NCI-H82 (cell line): ENCODE measurements at places on chromosomes 1 and 21.

GRCh38 chr21:44380876-44381275, 27.5 kb downstream of the TRPM2 start:
- DNase-seq: no peak

DNA sequence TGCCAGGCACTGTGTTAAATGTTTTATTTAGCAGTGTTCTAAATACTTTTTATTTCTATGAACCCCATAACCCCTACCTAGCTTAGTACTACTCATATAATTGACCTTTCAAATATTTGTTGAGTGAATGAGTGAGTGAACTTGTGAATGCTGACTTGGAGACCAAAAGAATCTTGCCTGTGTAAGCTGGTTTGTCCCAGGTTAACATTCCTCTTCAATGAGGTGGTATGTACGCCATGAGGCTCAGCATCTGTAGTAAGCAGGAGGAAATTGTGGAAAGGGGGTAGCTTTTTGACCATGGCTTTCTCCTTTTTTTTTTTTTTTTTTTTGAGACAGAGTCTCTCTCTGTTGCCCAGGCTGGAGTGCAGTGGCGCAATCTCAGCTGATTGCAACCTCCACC, 14.6 kb downstream of the MED18 start:
- DNase-seq: no peak

DNA sequence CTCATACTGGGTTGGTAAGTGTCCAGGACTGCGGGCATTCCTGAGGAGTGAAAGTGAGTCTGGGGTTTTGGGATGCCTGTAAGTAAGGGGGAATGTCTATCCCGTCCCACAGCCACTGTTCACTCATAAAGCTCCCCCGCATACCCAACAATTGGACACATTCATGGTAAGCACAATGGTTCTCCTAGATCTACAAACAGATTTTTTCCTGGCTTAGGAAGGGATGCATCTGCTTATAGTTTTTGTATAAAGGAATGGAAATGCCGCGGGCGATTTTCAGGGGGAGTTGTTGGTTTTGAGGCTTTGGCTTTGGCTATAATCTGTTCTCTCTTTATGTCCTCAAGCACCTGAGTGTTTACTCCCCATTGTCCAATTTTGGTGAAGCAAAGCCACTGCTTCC, 7.1 kb downstream of the ERVH48-1 start:
- DNase-seq: no peak

DNA sequence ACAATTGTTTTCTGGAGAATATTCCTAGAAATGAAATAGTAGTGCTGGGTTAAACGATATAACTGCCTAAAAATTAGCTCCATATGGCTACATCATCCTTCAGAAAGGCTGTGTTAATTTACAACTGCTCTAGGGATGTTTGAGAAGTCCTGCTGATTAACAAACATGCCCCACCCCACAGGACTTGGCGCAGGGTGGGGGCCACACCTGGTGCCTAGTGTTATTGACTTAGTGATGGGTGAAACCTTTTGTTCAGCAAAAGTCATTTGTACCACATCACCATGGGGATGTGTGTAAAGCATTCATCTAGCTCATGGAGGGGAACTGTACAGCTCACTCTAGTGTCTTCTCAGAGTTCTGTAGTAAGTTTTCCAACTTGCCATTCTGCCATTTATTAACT, 492.8 kb downstream of the CAMTA1 start:
- no peak for DNase-seq

DNA sequence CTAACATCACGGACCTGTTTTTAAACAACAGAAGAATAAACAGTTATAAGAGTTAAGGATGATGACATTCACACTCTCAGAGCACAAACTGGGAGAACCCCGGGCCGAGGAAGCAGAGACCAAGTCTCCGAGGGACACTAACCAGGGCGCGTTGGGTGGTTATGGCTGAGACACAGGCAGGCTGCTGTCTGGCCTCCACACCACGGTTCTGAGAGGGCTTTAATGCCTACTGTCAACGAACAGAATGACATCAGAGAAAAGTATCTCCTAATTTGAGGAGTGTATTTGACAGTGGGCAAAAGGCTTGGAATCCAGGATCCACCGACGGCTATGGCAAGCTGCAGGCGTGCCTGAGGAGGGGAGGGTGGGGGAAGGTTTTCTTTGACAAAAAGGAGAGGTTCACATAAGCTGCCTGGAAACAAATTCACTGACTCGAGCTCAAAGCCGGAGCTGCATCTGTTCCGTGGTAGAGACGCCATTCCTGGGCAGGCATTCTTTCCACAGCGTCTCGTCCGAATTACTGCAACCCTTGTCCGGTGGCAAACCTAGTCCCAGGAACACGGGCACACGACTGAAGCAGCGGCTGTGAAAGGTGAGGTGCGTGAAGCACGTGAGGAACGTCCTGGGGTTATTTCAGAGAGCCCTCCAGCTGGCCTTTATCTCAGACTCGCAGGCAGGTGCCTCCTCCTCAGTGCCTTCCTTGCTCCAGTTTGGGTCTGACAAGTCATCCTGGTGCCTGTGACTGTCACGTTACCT, 9.4 kb downstream of the POFUT2 start:
- DNase-seq: no peak

GRCh38 chr1:82225421-82226185, 424.9 kb downstream of the ADGRL2 start:
- DNase-seq: no peak

GRCh38 chr1:246482805-246483568, 24.1 kb downstream of the SMYD3 start:
- DNase-seq: peak; percentile 27

DNA sequence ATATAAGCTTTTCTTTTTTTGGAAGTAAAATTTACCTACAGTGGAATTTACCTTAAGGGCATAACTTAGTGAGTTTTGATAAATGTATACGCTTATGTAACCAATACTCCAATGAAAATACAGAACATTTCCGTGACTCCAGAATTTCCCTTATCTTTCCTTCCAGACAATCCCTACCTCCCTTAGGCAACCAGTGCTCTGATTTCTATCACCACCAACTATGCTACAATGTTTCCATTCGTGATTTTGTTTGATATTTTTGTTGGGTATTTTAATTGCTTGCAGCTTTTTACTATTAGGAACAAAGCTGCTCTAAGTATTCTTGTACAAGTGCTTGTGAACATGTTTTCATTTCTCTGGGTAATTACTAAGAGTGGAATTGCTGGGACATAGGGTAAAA, 14.6 kb downstream of the IFT25 start:
- no peak for DNase-seq

DNA sequence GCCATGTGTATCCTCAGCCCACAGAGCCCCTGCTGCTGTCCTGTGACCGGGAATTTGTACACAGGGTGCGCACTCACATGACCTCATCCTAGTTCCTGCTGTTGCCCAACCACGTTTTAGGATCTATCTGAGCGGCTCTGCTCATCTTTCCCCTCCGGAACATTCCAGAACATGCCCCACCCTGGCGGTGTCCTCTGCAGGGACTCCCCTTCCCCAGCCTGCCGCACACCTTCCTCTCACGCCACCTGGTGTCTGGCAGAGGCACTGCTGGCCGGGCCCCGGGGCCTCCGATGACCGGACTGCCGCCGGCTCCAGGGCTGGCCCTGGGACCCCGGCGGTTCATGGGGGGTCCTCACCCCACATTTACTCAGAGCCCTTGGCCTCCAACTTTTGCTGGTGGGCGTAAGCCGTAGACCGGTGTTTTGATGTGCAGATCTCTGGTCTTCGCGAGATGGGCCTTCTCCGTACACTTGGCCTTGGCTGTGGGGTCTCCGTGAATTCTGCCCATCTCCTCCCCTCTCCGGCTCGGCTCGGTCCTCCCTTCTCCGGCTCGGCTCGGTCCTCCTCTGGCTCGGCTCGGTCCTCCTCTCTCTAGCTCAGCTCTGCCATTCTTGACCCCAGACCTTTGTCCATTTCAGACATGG, 29.5 kb downstream of the ARHGEF16 start:
- peak; percentile 59 for DNase-seq

- DNase-seq: no peak
Measured at GRCh38 chr1:204320382-204320804, 39.3 kb downstream of the PLEKHA6 start.

DNA sequence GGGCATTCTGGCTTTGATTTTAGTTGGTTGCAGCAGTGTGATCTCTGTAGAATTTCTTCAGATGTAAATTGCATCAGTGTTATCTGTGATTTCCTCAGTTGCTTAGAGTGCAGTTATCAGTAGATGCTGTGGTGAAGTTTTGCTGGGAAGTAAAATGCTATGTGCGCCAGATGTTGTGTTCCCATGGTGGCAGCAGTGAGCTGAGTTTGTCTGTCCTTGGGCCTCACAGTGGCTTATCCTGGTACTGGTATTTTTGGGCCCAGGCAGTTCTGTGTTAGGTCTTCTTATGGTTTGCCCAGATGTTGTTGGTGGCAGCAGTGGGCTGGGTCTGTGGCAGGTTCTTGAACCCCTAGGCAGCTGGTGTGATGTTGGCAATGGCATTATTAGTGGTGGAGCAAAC, 1242.1 kb downstream of the PLA2G4A start:
- no peak for DNase-seq

GRCh38 chr1:118812555-118812954, 175.6 kb downstream of the TBX15 start:
- DNase-seq: no peak

- DNase-seq: no peak
Measured at GRCh38 chr1:226577401-226578180, 29.0 kb downstream of the STUM start.

GRCh38 chr1:58805716-58806571, 22.1 kb upstream of the JUN start:
- DNase-seq: no peak

- DNase-seq: no peak
Measured at GRCh38 chr1:45477646-45478045, 13.3 kb downstream of the TESK2 start.

GRCh38 chr21:39724944-39725343, 20.0 kb upstream of the IGSF5 start:
- no peak for DNase-seq

GRCh38 chr21:45050797-45051489, 23.4 kb upstream of the ADARB1 start:
- peak; percentile 30 for DNase-seq

DNA sequence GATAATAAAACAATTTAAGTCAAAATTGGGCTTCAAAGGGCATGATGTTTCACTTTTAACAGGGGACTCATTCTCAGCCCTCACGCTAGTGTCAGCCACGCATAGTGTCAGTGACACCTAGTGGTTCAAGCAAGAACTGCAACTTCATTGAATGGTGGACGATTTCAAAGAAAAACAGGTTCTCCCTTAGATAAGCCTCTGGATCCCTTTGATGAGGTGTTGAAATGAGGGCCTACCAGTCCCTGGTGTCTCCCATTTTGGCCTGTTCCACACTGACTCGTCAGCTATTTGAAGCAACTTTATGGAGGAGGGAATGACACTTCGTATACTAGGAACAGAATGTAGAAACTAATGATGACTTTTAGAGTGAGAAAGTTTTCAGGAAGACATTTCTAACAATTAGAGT, 56.2 kb downstream of the FCRL5 start:
- peak; percentile 80 for DNase-seq

DNA sequence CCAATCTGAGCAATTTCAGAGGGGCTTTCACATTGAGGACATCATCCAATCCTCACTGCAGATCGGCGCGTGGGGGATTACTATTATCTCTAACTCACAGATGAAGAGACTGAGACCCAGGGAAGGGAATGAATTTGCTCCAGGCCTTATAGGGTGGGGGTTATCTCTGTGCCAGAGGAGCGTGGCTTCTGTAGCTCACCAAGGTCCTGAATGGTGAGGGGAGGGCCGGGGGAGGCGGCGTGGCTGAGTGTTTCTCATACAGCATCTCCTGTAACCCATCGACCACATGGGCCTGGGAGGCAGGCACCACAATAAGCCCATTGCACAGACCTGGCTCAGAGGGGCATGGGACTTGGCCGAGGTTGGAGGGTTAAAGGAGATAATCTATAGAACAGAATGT, 143.0 kb upstream of the KLHDC7A start:
- DNase-seq: no peak

DNA sequence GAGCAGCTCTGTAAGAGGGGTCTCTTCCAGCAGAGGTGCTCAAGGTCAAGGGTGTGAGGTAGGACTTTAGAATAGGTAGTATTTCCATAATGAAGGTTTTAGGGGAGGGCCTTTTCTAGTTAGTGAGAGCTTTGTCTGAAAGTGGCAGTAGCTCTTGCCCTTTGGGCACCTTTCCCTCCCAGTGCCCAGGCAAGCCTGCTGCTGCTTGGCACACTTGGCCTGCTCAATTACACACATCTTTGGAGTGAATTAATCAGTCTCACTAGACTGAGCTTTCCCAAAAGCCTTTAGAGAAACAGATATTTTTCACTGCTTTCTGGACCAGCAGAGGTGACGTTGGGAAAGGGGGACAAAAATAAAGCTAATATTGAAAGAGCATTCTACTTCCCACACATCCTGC, 48.0 kb downstream of the MAB21L3 start:
- no peak for DNase-seq

DNA sequence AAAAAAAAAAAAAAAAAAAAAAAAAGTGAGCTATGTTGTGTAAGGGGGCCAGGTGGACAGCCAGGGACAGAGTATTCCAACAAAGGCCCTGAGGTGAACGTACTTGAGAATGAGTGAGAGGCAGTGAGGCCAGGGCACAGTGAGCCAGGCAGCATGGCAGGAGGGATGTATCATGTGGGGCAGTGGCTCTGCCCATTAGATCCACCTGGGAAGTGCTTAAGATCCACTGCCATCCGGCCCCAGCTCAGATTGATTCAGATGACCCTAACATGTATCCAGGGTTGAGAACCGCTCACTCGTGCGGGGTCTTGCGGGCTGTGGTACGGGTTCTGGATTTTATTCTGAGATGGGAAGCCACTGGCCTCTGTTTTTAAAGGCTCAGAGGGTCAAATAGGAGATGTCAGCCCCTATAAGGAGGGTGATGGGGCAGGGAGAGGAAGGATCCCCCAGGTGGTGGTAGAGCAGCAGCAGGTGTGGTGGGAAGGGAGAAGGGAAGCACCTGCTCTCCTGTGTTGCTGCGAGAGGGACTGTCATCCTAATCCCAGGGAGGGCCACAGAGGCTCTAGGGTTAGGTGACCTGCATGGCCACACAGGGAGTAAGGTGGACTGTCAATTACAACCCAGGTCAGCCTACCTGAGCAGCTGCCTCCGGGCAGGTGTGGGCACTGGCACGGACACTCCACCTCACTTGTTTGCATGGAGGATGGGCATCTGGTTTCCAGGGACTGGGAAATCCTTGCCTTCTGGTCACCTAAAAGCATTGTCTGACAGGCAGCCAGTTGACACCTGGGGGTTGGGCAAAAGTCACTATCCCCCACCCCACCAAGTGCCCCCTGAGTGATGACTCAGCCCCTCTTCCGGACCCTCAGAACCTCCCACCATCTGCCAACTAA, 31.6 kb downstream of the CDK18 start:
- DNase-seq: no peak

GRCh38 chr1:66503841-66504470, 30.0 kb upstream of the SGIP1 start:
- DNase-seq: peak; percentile 88

- no peak for DNase-seq
Measured at GRCh38 chr1:168621356-168621755, 45.0 kb downstream of the XCL1 start.

DNA sequence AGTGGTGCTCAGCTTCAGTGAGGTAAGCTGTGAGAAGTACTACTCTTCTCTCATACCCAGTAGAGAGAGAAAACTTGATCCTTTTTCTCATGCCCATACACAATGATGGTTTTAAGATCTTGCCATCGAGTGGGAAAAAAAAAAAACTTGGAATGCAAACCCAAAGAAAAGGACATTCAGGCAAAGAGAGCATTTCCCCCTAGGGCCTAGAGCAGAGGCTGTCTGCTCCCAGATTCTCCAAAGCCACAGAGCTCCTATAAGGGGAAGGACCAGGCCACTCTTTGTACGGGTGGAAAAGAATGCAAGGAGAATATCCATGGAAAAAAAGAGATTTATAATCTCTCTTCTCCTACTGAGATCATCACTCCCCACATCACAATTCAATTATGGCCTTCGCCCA, 34.9 kb downstream of the MROH9 start:
- no peak for DNase-seq
